Activated CD8-positive, alpha-beta memory T cell treated with anti-CD3 and anti-CD28 coated beads, Interleukin-2, amount 10 ng/mL, durations not matched to agents 7 days and 5 days (primary cell): ENCODE measurements at places on chromosomes 5 and 9. TPM values are rescaled to one million over a fixed set of nuclear protein-coding genes. Genes with fewer than 3 reads are reported as not detected.

DNA sequence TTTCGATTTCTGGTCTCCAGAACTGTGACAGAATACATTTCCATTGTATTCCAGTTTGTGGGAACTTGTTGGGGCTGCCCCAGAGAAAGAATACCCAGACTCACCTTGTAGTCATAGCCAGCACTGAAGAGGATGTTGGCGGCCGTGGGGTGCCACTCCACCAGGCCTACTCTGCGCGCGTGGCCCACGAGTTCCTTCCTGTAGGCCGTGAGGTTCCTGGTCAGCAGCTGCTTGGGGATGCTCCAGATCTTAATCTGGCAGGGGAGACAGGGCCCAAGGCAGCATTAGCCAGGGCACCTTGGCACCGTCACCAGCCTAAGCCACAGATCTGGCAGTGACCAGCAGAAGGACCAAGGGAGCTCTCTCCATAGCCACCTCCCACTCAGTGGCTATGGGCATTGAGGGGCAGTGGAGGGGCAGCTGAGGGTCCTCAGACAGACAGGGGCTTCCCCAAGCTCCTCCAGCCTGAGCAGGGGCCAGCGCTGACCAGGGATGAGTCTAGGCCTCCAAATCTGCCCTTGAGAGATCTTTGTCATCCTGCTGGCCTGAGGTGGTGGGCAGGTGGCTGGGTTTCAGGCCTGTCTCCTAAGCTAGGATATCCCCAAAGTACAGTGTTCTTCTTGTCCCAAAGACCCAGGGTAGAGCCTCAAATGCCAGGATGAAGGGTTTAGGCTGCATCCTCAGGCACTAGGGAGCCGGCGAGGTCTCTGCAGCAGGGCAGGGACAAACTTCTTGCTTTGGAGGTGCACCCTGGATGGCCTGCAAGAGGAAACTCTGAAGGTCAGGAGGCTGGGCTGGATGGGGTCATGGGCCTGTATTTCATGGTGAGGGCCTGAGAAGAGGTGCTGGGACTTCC is 15.9 kb upstream of the TRIM14 start:
- no peak for DNase-seq

Gene GRIA1
- total RNA-seq = not detected

Gene TERT
- 1.5 TPM for total RNA-seq

- no peak for DNase-seq
Observed at GRCh38 chr5:137220523-137220927, 278.6 kb downstream of the SPOCK1 start.

- no peak for DNase-seq
Observed at GRCh38 chr9:108196332-108197007, 659.3 kb downstream of the ACTL7B start.

Gene GPR150
- total RNA-seq = 0.58 TPM

DNA sequence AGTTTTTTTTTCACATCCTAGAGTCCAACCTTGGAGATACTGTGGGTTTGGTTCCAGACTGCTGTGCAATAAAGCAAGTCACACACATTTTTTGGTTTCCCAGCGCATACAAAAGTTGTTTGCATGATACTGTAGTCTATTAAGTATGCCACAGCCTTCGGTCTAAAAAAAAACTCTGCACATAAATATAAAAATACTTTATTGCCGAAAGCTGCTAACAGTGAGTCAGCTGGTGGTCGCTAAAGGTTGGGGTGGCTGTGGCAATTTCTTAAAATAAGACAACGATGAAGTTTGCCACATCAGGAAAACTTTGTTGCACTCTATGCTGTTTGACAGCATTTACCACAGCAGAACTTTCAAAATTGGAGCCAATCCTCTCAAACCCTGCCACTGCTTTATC is 37.4 kb downstream of the UBQLN1 start:
- DNase-seq = no peak

Gene SLC24A2
- total RNA-seq = not detected

GRCh38 chr5:151497391-151498002 is 50.1 kb downstream of the SLC36A1 start:
- no peak for DNase-seq

Gene LECT2
- not detected for total RNA-seq

DNA sequence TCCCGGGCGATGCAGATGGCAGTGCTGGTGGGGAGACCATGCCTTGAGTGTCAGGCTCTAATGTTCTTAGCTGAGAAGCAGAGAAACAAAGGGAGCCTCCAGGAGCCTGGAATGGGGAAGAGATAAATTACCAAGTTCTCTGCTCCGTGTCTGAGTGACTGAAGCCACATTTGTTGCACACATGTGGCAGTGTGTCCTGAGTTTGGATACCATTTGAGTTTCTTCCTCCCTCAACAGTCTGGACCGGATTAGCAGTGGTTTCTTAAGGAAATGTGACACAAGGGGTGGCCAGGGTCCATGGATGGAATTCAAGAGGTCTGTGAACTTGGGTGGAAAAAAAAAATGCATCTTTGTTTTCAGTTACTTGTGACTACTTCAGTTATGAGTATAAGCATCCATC is 50.7 kb upstream of the GARNL3 start:
- no peak for DNase-seq

DNA sequence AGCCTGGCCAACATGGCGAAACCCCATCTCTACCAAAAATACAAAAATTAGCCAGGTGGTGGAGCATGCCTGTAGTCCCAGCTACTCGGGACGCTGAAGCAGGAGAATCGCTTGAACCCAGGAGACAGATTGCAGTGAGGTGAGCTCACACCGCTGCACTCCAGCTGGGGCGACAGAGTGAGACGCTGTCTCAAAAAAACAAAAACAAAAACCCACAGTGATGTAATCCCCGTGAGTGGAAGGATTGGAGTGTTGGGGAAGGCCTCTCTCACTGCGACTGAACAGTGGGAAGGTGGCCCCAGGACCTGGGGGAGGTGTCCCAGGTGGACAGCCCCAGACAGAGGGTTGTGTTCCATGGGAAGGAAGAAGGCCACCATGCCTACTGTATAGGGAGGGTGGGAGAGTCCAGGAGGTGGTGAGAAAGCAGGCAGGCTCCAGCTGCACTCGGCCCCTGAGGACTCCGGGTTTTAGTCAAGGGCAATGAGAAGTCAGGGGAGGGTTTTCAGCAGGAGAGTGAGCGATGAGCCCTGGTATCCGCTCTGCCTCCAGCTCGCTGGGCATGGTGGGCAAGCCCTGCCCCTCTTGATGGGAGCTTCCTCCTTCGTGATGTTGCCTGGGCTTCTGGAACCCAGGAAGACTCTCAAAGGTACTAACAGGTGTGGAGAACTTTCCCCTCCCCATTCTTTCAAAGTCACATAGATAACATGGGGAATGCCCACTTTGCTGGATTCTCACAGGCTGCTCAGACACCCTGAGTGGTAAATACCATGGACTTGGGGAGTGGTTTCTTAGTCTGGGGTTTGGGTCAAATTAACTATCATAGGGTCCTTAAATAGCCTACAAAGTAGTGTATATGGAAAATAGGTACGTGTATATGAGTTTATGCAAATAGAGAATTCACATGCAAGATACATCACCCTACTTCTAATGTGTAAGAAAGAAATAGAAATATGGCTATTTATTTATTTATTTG is 74.7 kb downstream of the PPARGC1B start:
- DNase-seq = no peak

GRCh38 chr5:172685091-172685490 is 44.0 kb downstream of the NEURL1B start:
- no peak for DNase-seq

DNA sequence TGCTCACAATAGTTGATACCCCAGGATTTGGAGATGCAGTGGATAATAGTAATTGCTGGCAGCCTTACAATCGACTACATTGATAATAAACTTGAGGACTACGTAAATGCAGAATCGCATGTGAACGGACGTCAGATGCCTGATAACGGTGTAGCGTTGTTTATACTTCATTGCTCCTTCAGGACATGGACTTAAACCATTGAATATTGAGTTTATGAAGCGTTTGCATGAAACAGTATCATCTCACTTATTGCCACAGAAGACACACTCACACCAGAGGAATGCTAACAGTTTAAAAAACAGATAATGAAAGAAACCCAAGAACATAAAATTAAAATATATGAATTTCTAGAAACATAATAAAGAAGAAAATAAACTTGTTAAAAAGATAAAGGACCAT is 101.6 kb downstream of the GABBR2 start:
- DNase-seq = no peak

Gene SLC35D2
- 5.3 TPM for total RNA-seq

DNA sequence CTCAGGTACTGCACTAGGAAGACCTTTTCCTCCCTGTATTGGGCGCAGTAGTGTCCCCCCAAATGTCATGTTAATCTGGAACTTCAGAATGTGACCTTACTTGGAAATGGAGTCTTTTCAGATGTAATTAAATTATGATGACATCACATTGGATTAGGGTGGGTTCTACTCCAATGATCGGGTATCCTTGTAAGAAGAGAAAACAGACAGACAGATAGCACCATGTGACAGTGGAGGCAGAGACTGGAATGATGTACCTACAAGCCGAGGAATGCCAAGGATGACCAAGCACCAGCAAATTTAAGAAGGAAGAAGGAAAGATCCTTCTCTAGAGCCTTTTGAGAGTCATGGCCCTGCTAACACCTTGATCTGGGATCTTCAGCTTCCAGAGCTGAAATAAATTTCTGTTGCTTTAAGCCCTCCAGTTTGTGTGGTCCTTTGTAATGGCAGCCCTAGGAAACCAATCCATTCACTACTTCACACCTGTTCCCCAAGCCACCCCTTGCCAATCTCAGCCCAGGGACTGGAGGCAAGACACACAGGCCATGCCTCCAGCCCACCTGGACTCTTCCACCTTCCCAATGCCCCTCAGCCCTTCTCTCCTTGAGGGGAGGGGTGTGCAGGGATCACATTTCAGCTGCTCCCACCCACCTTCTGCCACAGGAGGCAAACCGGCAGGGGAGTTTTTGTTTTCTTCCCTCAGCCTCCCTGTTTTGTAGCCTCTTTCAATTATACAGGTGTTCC is 1.6 kb downstream of the CCNJL start:
- no peak for DNase-seq

DNA sequence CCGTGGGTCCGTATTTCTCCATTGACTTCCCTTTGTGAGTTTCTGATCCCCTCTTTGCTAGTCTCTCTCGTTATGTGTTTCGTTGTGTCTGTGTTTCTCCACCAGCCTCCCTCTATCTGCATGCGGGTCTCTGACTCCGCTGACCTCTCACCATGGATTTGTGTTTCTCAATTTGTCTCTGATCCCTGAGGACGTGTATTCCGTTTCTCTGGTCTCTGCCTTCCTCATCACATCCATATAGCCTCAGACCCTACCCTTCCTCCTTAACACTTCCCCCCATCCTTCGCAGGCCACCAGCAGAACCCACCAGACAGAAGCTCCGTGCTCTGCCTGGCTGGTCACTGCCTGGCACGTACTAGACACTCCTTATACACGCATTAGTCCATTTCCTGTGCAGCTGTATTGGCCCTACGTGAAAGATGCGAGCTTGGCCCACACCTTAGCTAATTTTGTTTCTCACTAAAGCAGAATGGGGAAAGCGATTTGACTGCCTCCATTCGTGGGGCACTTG is 631 bp downstream of the B4GALT7 start:
- peak; percentile 43 for DNase-seq

Gene ACOT12
- not detected for total RNA-seq

DNA sequence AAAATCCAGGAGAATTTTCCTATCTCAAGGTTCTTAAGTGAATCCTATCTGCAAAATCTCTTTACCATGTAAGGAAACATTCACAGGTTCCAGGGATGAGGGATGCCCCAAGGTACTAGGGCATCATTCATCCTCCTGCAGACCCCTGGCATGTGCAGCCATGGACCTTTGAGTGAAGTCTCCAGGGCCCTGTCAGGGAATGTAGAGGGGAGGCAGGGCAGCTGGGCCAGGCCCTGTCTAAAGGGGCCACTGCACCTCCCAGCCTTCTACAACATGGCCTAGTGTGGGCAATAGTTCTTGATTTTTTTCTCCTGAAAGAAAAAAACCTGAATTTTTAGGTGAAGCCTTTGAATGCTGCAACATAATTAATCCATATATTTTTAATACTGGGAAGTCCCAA is 63.3 kb downstream of the SEMA4D start:
- DNase-seq = no peak

Gene SLC34A3
- total RNA-seq = not detected

GRCh38 chr9:6545017-6545691 is 100.4 kb downstream of the GLDC start:
- DNase-seq = no peak

- DNase-seq = no peak
Observed at GRCh38 chr9:94645901-94646300, 6.6 kb upstream of the FBP1 start.

DNA sequence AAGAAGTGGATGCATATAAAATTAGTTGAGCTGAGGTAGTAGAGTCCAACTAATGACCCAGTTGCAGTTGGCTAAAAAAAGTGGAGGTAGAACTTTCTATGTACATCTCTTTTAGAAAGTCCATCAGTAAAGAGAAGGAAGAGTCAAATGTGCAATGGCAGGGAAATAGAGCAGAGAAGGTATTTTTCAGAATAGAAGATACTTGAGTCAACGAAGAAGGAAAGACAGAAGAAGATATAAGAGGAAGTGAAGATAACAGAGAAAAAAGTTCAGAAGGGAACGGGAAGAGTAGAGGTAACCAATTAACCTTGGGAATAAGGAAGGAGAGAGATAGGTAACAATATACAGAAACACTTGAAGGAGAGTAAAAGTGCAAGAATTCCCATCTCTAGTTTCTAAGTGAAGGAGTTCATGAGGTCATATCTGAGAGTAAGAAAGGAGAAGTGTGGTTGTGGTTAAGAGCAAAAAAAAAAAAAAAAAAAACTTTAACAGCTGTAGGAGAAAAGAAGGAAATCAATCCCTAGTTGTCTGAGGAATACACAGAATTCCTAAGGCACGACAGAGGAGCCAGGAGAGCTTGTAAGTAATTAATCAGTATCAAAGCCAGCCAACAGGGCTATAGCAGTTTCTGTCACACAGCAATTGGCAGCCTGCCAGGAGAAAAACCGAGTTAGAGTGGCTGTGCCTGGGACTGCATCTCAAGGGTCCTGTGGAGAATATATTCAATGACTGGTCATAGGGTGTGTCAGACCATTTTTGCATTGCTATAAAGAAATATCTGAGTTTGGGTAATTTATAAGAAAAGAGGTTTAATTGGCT is 61.0 kb downstream of the ARL15 start:
- no peak for DNase-seq

DNA sequence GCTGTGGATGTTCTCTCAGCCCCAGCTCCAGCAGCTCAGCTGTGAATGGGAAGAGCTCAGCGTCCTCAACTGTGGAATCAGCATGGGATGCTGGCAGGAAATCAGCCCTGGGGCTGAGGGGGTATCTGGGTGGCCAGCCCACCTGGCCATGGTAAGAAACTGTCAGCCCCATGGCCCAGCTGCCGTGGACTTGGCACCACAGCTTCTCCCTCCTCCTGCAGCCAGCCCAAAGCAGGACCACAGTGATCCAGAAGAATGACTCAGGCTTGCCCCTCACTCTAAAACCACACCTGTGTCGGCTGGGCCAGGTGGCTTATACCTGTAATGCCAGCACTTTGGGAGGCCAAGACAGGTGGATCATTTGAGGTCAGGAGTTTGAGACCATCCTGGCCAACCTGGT is 48.0 kb downstream of the SAR1B start:
- DNase-seq = no peak

GRCh38 chr9:126456441-126457174 is 130.0 kb downstream of the MVB12B start:
- DNase-seq = no peak

Gene SPINK4
- not detected for total RNA-seq
